ENCODE measurements at places on chromosomes 3 and 15.
A peak's percentile ranks its signal among the peaks of the same experiment; 100 is the strongest.

GRCh38 chr3:128499724-128500275, 6.8 kb upstream of the GATA2 start:
- DNase-seq = no peak

GRCh38 chr15:49721091-49721490, 100.2 kb downstream of the DTWD1 start:
- DNase-seq = no peak

DNA sequence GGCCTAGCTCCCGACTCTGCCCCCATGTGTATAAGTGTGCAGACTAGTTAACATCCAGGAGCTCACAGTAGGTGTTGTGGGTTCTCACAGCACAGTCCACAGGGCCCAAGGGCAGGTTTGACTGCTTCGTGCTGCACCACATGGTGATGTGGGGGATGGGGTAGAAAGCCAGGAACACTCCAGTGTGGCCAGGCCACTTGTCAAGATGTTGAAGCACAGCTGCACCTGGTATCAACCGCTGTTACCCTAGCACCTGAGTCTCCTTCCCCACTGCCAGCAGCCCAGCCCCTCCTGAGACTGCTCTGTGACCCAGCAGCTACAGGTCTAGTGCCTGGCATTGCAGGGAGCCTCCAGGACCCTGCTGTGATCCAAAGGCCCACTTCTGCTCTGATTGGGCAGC, 53.4 kb downstream of the CHDH start:
- no peak for DNase-seq

DNA sequence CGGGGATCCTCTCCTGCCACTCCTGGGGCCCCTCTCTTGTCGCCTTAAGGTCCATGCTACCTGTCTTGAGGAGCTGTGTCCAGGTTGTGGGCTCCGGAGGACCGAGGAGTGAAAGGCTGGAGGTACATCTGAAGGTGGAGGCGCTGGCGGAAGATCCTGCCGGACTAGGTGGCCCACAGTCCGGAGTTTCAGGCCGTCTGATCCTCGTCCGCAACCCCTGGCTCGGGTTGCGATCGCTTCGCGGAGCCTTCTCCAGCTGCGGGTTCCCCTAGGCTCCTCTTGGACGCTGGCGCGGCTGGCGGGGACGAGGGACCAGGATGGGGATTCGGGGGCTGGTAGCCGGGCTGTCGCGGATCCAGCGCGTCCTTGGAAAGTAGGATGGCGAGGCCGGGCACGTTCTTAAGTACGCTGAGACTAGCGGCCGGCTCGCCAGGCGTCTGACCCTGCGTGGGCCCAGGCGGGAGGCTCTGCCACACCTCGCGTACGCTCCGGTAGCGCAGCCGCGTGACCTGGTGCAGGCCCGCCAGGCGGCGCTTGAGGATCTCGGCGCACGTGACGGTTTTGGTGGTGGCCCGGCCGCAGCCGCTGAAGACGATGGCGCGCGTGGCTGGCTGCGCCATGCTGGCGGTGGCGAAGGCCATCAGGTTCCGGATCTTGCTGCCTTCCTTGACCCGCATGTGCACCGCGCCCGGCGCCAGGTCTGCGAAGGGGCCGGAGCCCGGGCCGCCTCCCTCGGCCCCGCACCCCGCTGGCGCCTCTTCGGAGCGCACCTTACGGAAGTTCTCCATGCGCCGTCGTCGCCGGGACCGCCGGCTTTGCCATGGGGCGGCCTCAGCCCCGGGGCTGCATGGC, 550 bp downstream of the RPP25 start:
- peak; percentile 89 for DNase-seq

DNA sequence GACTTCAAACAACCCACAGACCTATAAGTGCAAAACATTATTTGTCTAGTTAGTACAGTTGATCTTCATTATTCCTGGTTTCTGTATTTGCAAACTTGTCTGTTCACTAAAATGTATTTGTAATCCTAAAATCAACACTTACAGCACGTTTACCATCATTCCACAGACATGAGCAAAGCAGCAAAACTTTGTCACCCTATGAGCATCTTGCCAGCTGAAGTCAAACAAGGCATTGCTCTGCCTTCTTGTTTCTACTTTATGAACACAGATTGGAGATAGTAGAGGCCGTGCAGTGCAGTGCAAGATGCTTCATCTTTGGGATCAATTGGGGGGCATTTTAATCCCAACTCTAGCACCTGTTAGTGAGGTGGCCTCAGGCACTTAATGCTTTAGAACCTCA, 202.1 kb downstream of the NLGN1 start:
- DNase-seq = no peak

DNA sequence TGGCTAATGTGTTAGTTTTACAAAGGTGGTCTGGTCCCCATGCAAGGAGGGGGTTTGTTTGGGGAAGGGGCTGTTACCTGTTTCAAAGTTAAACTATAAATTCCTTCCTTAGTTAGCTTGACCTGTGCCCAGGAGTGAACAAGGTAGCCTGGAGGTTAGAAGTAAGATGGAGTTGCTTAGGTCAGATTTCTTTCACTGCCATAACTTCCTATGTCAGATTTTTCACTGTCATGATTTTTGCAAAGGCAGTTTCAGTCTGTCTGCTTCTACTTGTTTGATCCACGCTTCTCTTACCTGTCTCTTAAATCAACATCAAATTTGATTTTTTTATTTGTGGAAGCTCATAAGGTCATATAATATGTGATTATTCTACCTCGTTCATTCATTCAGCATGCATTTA, 28.6 kb downstream of the STARD9 start:
- DNase-seq = no peak

DNA sequence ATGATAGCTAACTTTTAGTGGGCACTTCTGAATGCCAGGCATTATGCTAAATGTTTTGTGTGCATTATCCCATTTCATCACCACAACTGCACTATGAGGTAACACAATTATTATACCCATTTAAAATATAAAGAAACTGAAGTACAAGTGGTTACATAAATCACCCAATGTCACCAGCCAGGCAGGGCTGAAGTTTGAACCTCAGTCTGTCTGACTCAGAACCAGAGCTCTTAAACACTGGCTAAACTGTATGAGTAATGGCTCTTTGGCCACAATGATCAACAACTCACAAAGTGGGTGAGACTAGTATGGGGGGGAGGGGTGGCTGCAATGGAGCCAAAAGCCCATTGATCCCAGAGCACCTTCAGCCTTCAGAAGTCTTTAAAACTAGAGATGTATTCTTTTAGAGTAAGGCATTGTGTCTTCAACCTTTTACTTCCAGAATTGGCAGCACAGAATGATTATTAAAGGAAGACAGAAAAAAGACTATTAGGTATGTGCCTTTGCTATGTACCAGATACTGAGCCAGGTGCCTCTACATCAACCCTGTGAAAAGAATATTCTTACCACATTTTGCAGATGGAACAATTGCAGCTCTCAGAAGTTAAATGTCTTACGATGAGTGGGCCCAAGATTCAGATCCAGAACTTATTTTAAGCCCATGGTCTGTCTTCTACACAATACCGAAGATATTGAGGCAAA, 166.9 kb downstream of the UACA start:
- no peak for DNase-seq

GRCh38 chr3:84974347-84974746, 15.6 kb downstream of the CADM2 start:
- DNase-seq = peak; percentile 0

GRCh38 chr3:180416111-180416594, 185.8 kb upstream of the TTC14 start:
- peak; percentile 7 for DNase-seq

- DNase-seq = no peak
Observed at GRCh38 chr3:151443583-151443982, 17.3 kb downstream of the IGSF10 start.

DNA sequence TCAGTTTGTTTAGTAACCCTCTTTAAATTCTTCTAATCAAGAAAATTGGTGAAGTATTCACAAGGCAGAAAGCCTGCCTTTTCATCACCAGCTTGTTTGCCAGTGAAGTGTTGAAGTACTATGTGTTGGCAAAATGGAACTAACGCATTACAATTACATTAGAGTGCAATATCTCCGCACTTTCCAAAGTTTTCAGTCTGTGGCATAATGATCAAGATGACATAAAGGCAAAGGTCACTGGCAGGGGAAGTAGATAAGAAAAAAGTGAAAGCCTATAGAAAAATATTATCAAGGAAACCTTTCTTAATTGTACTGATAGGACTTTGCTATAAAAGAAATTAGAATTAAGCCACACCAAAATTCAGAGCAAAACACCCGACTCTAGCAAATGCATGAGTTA, 25.0 kb upstream of the TM4SF1 start:
- no peak for DNase-seq

GRCh38 chr3:196082619-196082971, 705 bp upstream of the TFRC start:
- no peak for DNase-seq

DNA sequence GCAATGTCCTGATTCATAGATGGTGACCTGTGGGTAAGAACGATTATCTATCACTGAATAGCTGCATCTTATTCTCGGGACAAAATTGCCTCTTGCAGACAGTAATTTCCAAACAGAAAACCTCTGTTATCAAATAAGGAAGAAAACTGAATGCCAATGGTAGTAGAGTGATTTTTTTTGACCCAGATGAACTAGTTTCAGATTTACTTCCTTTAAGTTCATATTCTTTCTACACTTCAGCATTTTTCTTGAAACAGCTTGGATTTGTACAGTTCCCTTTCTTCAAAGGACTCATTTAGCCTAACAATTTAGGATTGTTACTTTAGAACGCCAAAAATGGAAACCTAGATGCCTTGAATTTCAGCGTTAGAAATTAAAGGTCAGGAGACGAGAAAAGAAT, 14.6 kb downstream of the ETV5 start:
- no peak for DNase-seq

DNA sequence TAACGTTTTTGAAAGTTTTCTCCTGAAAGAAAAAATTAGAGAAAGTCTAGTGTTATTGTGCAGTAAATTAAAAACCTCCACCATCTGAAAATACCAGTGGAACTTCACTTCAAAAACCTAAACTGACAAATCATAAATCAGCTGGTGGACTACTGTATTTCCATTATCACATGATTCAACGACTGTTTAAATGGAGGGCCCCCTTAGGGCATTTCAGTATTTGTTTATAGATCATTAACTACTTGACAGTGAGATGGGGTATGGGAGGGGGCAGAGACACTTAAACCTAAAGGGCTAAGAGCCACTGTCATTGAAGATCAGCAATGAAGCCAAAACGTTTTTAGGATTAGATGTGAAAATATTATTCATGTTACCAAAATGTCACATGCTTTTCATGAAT, 8.8 kb upstream of the C15orf61 start:
- peak; percentile 72 for DNase-seq

- DNase-seq = no peak
Observed at GRCh38 chr3:115617591-115617990, 5.7 kb upstream of the GAP43 start.

DNA sequence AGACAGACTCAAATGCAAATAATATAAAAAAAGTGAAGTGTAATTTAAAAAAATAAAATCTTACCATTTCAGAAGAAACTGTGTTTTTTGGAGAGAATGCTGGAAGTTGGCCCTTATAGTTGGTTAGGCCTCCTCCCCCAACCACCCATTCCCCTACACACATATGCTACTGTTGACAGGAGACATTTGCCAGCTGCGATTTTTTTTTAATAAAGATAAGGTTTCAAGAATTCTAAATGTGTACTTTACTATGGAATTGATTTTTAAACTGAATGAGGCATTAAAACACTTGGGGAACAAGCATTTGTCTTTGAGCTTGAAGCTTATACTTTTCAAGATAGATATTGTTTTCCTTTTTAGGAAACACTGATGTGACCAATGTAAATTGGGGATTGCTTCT, 4.4 kb upstream of the SSR3 start:
- DNase-seq = no peak

DNA sequence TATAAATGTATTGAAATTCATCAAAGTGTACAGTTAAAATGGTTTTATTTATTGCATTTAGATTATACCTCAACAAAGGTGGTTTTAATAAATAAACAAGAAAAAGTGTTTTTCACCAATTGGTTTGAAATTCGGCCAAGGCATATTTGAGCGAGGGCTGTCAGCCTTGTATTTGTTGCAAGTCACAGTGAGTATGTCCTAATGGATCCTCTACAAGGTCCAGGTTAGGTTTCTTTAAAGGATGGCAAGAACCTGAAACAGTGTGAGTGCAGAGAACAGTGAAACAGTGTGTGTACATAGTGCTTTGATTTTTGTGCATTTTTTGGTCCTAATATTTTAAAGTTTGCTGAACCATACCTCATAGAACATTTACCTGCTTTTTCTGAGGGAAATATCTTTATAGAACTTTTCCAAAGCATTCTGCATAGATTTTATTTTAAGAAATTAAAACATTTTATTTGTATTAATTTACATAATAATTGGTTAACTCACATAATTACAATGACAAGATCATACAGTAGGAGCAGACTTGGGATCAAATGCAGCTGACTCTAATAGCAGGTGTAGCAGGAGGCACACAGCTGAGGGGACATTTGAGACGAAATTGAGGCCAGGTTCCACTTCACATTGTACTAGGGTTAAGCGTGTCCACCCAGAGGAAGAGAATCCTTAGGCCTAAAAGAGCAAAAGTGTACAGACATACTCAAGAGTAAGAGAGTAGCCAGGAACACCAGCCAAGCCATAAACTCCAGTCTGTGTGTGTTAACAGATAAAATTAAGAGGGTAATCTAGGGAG, 428.8 kb upstream of the TPRG1 start:
- no peak for DNase-seq

GRCh38 chr3:123953735-123954134, 7.3 kb downstream of the CCDC14 start:
- peak; percentile 96 for DNase-seq

DNA sequence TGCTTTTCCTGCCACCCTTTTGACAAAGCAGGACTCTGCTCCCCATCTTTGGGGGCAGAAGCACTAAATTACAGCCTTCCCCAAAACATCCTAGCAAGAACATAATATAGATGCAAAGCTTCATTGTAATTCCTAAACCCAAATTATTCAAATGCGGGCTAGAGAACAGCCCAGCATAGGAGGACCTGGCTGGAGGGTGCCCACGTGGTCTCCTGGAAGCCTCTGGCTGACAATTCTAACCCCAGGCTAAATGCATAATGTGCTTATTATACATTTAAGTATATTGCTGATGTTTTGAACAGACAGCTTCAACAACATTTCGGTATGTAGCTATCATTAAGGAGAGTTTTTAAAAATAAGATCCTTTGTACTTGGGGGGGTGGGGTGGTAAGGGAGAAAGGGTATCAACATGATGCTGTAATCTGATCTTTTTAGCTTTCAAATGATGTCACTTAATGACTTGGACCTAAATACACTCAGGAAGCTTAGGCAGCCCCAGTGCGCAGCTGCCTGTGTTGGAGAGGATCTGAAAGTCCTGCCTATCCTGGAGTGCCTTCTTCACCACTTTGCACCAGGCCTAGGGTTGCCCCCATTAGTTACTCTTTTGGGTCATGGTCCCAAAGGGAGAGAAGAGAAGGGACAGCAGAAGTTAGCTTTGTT, 57.2 kb upstream of the USP3 start:
- DNase-seq = peak; percentile 75

DNA sequence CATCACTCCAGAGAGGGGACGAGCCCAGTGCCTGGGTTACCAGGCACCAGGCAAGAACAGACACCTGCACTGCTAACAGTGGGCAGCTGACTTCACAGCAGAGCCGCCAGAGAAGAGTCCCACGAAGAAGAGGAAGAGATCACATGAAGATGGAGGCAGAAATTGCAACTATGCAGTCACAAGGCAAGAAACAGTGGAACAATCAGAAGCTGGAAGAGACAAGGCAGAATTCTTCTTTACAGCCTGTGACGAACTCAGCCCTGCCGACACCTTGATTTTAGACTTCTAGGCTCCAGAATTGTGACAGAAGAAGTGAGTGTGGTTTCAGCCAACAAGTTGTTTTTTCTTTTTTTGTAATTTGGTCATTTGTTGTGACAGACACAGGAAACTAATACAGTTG, 59.2 kb downstream of the IL12A start:
- no peak for DNase-seq

- no peak for DNase-seq
Observed at GRCh38 chr3:121786485-121786884, 36.9 kb upstream of the GOLGB1 start.

All from NCI-H526 (cell line).